ENCODE measurements at places on chromosomes 2 and 18. TPM values are rescaled to one million over a fixed set of nuclear protein-coding genes. Genes with fewer than 3 reads are reported as not detected.
A peak's percentile ranks its signal among the peaks of the same experiment; 100 is the strongest.

- no peak overlapping the region for H3K4me3 ChIP-seq
- DNase-seq: peak; percentile 78
- no peaks in the 10 kb centered on the region for H3K36me3 ChIP-seq
- H3K27me3 ChIP-seq: no peaks in the 10 kb centered on the region
These were observed 157.3 kb upstream of the MMADHC start for GRCh38 chr2:149744865-149745264.

- H3K4me3 ChIP-seq: no peak overlapping the region
- H3K27ac ChIP-seq: no peak overlapping the region
- H3K27me3 ChIP-seq: no peaks in the 10 kb centered on the region
These were observed 128.6 kb upstream of the WDR75 start for GRCh38 chr2:189312643-189313042.

The NYAP2 gene
- total RNA-seq: not detected

The SLC4A3 gene
- total RNA-seq: 1.1 TPM

- H3K36me3 ChIP-seq: no peaks in the 10 kb centered on the region
- H3K4me3 ChIP-seq: no peak overlapping the region
- no peak for DNase-seq
- no peak overlapping the region for H3K27ac ChIP-seq
These were observed 1506.2 kb upstream of the NXPH2 start for GRCh38 chr2:140286377-140286776.

- no peak overlapping the region for H3K27ac ChIP-seq
- no peak overlapping the region for H3K4me3 ChIP-seq
- no peak for DNase-seq
- H3K27me3 ChIP-seq: no peaks in the 10 kb centered on the region
- H3K36me3 ChIP-seq: no peaks in the 10 kb centered on the region
- H3K4me1 ChIP-seq: no peaks in the 10 kb centered on the region
These were observed 221.3 kb upstream of the ITGA4 start for GRCh38 chr2:181235683-181236459.

DNA sequence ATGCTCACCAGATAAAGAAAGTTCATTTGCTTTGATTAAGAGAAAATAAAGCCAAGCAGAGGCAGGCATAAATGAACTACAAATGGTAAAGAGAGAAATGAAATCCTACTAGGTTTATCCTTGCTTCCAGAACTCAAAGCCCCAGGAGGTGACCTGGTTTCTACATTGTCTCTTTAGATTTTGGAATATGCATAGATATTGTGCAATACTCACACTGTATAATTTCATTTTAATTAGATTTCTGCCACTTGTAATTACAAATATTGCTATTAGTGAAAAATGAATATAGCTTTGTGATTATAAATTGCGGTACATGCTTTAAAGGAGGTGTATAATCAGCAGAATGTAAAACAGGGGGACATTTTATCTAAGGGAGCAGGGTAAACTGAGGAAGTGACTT is 76.9 kb upstream of the NRXN1 start:
- no peaks in the 10 kb centered on the region for H3K36me3 ChIP-seq
- H3K27ac ChIP-seq: no peak overlapping the region
- H3K4me1 ChIP-seq: no peaks in the 10 kb centered on the region
- no peaks in the 10 kb centered on the region for H3K27me3 ChIP-seq
- DNase-seq: no peak
- no peak overlapping the region for H3K4me3 ChIP-seq

- no peaks in the 10 kb centered on the region for H3K27me3 ChIP-seq
- no peaks in the 10 kb centered on the region for H3K36me3 ChIP-seq
- no peaks in the 10 kb centered on the region for H3K4me1 ChIP-seq
- H3K27ac ChIP-seq: no peak overlapping the region
- H3K4me3 ChIP-seq: no peak overlapping the region
- no peak for DNase-seq
These were observed 33.5 kb upstream of the CD226 start for GRCh38 chr18:69980982-69981804.

DNA sequence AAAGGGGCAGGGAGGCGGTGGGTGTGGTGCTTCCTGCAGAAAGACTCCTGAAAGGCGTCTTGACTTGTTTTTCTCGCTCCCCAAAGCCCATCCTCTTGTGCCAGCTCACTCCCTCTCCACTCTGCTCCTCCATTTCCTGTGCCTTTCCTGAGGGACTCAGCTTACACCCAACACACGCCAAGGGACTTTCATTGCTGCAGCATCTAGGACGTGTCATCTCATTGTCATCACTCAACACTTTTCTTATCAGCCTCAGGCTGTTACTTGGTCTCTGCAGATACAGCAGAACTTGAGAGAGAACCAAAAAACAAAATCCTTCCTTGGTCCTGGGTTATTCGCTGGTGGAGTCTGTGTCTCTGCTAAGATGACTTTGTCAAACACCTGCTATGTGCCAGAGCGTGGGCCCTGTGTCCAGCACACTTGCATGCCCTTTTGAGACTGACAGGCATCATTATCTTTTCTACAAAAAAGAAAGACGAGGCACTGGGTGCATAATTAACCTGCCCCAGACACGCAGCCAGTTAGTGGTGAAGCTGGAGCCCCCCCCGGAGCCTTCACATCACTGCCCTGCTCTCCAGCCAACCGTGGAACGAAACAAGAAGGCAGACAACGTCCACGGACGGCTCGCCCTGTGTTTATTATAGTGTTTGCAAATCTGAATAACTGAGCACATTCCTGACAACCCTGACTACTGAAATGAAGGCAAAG is 261.7 kb upstream of the HDAC4 start:
- H3K4me3 ChIP-seq: no peak overlapping the region
- no peaks in the 10 kb centered on the region for H3K4me1 ChIP-seq
- no peak overlapping the region for H3K27ac ChIP-seq
- H3K36me3 ChIP-seq: no peaks in the 10 kb centered on the region

The INPP5D gene
- under 0.01 TPM for total RNA-seq

DNA sequence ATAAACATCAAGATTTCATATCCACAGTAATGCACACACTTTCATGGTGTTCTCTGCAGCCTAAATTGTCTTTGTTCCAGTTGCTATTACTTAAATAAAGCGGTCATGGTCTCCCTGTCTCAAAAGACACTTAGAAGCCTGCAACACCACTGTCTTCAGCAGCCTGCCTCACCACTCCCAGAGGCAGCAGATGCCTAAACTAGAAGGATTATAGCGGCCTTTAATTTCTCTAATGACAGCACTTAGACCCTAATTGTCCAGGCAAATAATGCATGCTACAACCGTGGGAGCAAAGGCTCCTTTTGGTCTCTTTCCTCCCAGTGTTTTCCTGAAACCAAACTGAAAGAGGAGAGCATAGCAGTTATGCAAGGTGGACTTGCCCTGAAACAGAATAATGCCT is 248.8 kb upstream of the SLC39A10 start:
- DNase-seq: no peak
- no peak overlapping the region for H3K27ac ChIP-seq
- peaks cover 6% of the 10 kb centered on the region for H3K4me1 ChIP-seq

DNA sequence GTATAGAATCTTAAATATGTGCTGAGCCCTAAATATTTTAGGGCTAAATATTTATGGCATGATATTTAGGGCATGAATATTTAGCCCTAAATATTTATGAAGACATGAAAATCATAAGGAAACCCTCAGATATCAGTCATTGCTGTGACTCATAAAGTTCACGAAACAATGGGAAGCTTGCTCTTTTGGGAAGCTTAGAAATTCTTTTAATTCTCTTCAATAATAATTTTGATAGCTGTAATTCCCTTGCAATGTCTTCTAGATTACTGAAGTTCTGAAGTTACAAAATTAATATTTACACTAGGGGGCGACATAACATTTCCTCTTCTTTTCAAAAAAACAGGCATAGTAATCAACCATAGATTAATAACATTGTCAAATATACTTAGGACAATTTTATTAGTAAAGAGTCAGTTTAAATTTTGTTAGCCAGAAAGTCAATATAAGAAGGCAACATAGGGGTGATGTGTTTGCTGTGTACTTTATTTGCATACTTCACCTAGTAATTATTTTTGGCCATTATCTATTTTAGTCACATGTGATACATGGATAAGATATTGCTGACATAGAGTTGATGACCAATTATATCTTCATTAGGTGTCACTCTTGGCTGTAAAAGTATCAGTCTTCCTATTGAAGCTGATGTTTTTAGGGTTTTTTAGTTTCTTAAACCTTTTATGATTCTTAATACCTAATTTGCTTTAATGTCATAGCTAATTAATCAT is 13.2 kb downstream of the ZNF804A start:
- no peak overlapping the region for H3K4me3 ChIP-seq
- DNase-seq: peak; percentile 48
- no peaks in the 10 kb centered on the region for H3K27me3 ChIP-seq
- no peaks in the 10 kb centered on the region for H3K36me3 ChIP-seq

GRCh38 chr2:134705861-134706586 is 12.8 kb downstream of the TMEM163 start:
- no peaks in the 10 kb centered on the region for H3K36me3 ChIP-seq
- no peak overlapping the region for H3K27ac ChIP-seq
- no peaks in the 10 kb centered on the region for H3K4me1 ChIP-seq
- no peak for DNase-seq

DNA sequence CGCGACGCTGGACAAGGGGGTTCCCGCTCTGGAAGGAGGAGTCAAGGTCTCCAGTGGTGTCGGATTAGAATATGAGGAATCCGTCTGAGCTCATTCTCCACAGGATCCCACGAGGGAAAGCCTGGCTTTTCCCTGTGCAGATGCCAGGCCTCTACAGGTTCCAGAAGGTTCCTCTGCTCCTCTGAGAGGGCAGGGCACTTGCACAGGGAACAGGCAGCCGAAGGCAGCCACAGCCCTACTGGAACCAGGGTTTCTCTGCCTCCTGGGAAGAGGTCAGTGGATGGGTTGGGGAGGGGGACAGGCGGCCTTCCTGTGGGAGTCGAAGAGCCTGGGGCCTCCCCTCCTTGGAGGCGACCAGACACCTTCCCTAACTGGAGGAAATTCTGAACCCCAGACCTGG is 1.7 kb upstream of the AQP12A start:
- H3K27ac ChIP-seq: no peak overlapping the region
- no peaks in the 10 kb centered on the region for H3K36me3 ChIP-seq
- DNase-seq: no peak
- H3K27me3 ChIP-seq: peaks cover 29% of the 10 kb centered on the region
- no peak overlapping the region for H3K4me3 ChIP-seq

DNA sequence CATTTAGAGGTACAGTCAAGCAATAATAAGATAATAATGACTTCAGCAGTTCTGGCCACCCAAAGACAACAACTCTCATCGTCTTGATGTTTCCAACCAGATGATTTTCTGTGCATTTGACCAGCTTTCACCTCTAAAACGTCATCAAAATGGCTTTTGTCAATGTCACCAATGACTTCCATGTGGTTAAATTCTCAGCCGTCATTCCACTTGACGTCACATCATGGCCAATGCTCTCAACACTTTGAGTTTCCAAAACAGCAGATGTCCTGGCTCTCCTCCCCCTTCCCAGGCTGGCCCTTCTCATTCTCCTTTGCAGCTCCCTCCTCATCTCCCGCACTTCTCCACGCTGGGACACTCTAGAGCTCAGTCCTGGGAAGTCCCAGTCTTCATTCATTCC is 258.3 kb downstream of the BCL2 start:
- H3K4me3 ChIP-seq: no peak overlapping the region
- DNase-seq: no peak
- no peak overlapping the region for H3K27ac ChIP-seq
- H3K36me3 ChIP-seq: no peaks in the 10 kb centered on the region
- peaks cover 6% of the 10 kb centered on the region for H3K27me3 ChIP-seq

DNA sequence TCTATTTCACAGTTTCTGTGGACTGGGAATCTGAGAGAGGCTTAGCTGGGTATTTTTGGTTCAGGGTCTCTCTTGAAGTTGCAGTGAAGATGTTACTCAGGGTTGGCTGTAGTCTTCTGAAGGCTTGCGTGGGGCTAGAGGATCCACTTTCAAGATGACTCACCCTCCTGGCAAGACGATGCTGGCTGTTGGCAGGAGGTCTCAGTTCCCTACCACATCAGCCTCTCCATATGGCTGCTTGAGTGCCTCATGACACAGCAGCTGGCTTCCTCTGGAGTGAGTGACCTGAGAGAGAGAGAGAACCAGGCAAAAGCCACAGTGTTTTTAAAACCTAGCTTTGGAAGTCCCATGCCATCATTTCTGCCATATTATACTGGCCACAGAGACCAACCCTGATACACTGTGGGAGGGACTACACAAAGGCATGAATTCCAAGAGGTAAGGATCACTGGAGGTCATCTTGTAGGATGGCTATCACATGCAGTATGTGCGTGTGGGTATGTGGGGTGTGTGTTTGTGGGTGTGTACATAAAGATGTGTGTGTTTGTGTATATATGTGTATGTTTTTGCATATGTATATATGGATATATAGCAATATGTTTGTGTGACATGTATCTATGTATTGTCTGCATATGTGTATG is 25.1 kb downstream of the DNPEP start:
- peak; percentile 99 for DNase-seq
- H3K36me3 ChIP-seq: no peaks in the 10 kb centered on the region
- H3K4me3 ChIP-seq: no peak overlapping the region
- peaks cover 11% of the 10 kb centered on the region for H3K4me1 ChIP-seq
- peak overlapping the region; percentile 67 for H3K27ac ChIP-seq

The HS1BP3 gene
- total RNA-seq: 9.0 TPM

The FBXO36 gene
- 2.2 TPM for total RNA-seq

GRCh38 chr2:38653380-38653714 is 12.6 kb upstream of the GALM start:
- no peaks in the 10 kb centered on the region for H3K36me3 ChIP-seq
- DNase-seq: no peak
- no peak overlapping the region for H3K4me3 ChIP-seq
- H3K4me1 ChIP-seq: no peaks in the 10 kb centered on the region
- H3K27me3 ChIP-seq: peaks cover 2% of the 10 kb centered on the region

The DRC1 gene
- 0.18 TPM for total RNA-seq

DNA sequence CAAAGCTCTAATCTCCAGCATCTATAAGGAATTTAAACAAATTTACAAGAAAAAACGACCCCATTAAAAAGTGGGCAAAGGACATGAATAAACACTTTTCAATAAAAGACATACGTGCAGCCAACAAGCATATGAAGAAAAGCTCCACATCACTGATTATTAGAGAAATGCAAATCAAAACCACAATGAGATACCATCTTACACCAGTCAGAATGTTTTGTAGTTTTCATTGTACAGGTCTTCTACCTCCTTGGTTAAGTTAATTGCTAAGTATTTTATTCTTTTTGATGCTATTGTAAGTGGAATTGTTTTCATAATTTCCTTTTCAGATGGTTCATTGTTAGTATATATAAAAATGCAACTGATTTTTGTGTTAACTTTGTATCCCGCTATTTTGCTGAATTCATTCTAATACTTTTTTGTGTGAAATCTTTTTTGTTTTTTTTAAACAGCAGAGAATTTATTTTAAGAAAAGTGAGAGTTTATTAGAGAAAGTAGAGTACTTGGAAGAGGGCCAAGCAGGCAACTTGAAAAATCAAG is 40.7 kb downstream of the SLC39A10 start:
- no peaks in the 10 kb centered on the region for H3K27me3 ChIP-seq
- no peak overlapping the region for H3K4me3 ChIP-seq
- H3K4me1 ChIP-seq: no peaks in the 10 kb centered on the region
- peaks cover 4% of the 10 kb centered on the region for H3K36me3 ChIP-seq
- no peak overlapping the region for H3K27ac ChIP-seq
- no peak for DNase-seq

DNA sequence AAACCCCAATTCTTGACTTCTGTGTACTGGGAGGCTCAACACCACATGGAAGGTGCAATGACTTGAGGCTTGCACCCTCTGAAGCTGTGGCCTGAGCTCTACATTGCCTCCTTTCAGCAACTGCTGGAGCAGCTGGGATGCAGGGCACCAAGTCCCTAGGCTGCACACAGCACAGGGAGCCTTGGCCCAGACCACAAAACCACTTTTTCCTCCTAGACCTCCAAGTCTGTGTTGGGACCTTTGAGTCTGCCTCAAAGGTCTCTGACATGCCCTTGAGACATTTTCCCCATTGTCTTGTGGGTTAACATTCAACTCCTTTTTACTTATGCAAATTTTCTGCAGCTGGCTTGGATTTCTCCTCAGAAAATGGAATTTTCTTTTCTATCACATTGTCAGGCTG is 62.6 kb upstream of the KCNE4 start:
- no peak overlapping the region for H3K4me3 ChIP-seq
- no peaks in the 10 kb centered on the region for H3K36me3 ChIP-seq
- H3K27me3 ChIP-seq: no peaks in the 10 kb centered on the region

Data from IMR-90 (cell line).